HFF-Myc (cell line): ENCODE measurements at places on chromosomes 1 and 21.
A peak's percentile ranks its signal among the peaks of the same experiment; 100 is the strongest.

DNA sequence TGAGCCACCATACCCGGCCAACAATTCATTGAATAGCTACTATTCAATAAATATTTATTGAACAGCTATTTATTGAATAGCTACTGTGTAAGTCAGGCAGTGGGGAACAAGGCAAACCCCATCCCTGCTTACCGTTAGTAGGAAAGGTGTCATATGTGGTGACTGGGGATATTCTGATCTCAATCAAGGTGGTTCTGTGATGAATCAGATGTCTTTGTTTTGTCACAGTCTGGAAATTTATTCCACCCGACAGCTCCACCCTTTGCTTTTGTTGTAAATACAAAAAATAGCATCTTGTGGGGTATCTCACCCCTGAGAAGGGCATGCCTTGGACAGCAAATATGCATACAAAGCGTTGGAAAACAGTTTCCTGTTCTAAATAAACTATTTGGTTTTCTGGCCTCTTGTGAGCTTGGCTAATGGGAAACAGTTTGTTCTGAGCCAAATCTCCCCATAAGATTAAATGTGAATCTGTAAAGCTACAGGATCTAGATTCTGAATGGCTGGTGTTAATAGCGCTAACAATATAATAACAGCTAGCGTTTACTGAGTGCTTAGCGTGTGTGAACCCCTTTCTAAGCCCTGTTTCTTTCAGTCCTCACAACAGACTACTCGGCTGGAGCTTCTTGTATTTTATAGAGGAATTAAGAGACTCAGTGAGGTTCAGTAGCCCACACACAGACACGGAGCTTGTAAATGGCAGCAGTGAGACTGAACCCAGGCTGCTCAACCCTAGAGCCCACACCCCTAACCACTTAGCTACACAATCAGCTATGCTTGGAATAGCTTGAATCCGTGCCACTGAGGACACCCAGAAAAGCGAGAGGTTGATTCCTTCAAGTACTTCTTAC is 5.5 kb downstream of the PDPN start:
- DNase-seq, result no peak

GRCh38 chr1:57204091-57204490 is 219.8 kb downstream of the DAB1 start:
- DNase-seq, result no peak

DNA sequence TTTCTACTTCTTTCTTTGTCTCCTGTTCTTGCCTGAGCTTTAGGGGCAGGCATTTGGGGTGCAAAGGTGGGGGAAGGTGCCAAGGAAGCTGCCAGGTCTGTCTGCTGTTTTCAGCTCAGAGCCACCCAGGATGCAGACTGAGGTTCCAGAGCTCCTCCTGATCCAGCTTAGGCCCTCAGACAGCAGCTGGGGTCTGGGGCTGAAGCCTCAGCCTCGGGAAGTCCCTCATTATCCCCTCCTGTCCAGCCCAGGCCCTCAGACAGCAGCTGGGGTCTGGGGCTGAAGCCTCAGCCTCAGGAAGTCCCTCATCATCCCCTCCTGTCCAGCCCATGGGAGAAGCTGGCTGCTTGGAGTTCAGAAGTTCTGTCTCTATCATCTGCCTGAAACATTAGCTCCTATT is 257.7 kb upstream of the CSF3R start:
- no peak for DNase-seq

DNA sequence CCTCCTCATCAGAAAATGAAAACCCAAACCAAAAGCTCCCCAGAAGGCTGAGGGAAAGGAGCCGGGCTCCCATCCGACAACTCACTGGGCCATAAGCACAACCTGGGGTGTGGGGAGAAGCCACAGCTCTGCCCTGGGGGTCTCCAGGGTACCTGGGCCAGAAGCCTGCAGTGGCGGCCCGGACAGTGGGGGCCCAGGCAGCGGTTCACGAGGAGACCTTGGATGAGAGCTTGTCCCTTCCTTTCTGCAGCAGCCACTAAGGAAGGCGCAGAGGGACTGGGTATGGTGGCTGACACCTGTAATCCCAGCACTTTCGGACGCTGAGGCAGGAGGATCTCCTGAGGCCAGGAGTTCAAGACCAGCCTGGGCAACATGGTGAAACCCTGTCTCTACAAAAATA is 17.5 kb upstream of the TRAPPC10 start:
- no peak for DNase-seq

- DNase-seq, result peak; percentile 40
These were observed 614.3 kb downstream of the NCAM2 start for GRCh38 chr21:21612466-21612865.

DNA sequence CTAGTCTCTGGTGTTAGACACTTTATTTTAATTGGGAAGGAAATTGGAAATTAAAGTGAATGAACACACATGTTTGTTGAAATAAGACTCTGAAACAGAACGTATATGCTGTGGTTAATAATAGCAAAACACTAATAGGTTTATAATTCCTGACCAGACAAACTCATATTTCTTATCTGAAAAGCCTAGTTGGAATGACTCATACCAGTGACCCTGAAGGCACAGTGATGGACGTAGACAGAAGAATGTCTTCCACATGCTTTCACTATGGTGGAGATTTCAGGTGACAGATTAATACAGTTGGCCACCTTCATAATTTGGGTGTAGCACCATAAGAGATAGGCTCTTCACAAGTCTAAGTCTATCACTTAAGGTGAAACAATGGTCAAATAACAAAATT is 83.0 kb upstream of the COL11A1 start:
- DNase-seq, result no peak

DNA sequence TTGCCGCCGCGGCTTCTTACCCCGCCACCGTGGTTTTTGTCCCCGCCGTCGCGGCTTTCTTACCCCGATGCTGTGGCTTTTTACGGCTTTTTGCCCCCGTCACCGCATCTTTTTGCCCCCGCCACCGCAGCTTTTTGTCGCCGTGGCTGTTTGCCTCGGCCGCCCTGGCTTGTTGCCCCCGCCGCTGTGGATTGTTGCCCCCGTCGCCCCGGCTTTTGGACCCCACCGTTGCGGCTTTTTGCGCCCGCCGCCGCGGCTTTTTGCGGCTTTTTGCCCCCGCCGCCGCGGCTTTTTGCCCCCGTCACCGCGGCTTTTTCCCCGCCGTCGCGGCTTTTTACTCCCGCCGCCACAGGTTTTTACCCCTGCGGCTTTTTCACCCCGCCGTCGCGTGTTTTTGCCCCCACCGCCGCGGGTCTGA is 3934.3 kb downstream of the SRGAP2C start:
- no peak for DNase-seq

GRCh38 chr1:205497351-205497750 is 7.1 kb upstream of the CDK18 start:
- DNase-seq, result no peak

DNA sequence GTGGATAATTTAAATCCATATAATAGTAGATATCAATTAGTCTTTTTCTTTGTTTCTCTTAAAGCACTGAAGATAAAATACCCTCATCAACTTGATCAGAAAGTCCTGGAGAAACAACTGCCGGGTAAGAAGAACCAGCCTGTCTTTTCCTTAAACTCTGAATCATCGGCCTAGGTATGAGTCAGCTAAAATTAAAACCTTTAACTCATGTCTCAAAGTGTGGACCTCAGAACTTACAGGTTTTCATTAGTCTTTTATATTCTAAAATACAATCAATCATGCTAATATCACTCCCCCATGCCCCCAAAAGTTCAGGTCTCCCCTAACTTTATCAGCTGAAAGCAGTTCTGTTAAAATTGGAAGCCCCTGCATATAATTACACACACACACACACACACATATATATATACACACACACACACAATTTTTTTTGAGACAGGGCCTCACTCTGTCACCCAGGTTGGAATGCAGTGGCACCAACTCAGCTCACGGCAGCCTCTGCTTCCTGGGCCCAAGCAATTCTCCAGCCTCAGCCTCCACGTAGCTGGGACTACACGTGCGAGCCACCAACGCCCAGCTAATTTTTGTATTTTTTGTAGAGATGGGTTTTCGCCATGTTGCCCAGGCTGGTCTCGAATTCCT is 61.3 kb downstream of the B3GALNT2 start:
- peak; percentile 27 for DNase-seq

- DNase-seq, result no peak
These were observed 27.0 kb upstream of the SLC16A1 start for GRCh38 chr1:112982853-112983536.

GRCh38 chr1:100714599-100714998 is 4.9 kb upstream of the VCAM1 start:
- no peak for DNase-seq

GRCh38 chr1:54716299-54717047 is 812 bp downstream of the TTC4 start:
- no peak for DNase-seq

DNA sequence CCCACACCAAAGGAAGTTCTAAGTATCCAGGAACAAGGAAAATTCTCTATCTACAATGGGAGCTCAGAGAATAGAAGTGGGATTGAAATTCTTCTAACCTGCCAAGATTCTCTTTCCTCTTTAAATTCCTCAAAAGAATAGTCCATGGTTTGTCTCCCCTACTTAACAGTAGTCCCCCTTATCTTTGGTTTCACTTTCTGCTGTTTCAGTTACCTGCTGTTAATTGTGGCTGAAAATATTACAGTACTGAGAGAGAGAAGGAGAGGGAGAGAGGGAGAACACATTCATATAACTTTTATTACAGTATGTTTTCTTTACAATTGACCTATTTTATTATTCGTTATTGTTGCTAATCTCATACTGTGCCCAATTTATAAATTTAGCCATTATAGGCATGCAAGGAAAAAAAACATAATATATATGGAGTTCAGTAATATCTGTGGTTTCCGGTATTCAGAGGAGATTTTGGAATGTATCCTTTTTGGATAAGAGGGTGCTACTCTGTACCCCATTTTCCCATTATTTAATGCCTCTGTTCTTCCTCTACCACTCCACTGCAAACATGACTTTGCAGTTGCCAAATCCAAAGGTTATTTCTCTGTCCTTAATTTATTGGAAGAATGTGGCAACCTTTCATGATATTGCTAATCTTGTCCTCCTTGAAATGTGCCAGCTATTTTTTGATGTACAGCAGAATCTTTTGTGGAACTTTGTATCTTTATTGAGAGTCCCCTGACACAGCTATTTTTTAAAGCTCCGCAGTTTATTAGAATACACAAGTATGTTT is 68.0 kb downstream of the USP25 start:
- DNase-seq, result no peak

GRCh38 chr1:48940354-48940753 is 163.7 kb upstream of the BEND5 start:
- DNase-seq, result no peak

DNA sequence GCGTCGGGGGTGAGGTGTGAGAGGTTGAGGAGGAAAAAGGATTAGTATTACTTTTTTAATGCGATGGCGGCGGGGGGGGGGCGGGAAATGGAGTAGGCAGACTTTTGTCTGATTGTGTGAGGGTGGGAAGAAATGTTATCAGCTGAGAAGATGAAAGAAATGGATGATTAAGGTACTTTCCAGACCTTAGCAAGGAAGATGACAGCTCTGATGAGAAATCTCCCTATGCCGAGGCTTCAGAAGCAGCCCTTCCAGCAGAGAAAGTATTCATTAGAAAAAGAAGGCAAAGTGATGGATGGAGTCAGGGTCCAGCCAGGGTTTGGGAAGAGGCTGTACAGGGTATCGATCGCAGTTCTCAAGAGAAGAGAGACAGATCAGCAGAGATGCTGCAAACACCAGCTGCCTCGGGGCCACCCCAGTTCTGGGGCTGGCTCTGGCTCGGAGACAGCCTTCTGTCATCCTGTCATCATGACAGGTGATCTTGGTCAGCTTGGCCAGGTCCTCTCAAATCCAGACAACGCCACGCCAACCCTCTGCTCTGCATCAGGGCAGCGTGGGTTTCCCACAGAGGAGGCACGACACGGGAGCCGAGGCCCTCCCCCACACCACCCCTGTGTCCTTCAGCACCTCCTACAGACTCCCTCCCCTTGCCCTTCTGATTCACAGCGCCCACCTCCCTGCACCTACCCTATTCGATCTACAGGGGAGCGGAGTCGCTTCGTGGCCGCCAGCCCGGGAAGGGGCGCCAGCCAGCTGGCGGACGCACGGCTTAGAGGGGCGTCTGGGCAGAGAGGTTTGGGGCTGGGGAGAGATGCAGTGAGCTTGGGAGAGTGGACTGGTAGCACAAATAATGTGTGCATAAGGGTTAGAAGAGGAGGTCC is 674 bp upstream of the ATXN7L2 start:
- DNase-seq, result no peak

GRCh38 chr1:96361271-96361856 is 360.2 kb upstream of the PTBP2 start:
- DNase-seq, result no peak

- no peak for DNase-seq
These were observed 51.7 kb upstream of the TARBP1 start for GRCh38 chr1:234530672-234531071.

DNA sequence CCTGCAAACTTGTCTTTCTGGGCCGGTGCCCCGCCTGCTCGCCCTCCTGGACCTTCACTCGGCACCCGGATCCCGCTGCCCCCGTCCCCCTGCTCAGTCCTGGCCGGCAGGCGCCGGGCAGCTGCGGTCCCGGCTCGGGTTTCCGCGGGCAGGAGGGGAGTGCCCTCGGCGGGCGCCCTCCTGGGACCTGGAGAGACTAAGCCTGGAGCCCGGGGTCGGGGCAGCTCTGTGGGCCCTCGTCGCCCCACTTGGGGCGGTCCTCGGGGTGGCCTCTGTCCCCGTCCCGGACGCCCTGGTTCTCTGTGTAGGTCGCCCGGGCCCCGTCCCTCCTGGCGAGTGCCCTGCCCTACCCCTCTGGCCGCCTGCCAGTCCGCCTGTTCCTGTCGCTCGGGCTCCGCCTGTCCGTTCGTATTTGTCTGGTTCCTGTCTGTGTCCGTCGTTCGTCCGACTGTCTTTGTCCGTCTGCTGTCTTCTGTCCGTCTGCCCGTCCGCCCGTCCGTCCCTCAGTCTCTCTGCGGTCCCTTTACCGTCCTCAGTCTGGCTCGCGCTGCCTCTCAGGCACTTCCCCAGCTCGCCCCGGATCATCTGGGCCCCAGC is 490 bp downstream of the SERINC2 start:
- DNase-seq, result no peak

DNA sequence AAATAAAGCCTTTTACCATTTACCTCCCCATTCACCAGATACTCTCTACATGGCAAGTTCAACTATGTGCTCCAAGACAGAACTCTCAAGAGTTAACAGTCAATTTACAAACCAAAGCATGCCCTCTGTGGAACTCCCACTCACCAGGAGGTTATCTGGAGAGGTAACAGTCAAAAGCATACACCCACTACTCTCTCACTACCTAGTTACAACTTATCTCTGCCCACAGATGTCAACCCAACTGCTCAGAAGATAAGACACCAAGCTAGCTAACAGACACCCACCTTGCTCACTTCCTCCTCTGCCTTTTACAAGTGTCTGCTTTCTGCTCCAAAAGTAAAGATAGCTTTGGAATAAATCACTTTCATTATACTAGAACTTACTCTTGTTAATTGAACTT is 131.0 kb downstream of the TRIM33 start:
- no peak for DNase-seq

DNA sequence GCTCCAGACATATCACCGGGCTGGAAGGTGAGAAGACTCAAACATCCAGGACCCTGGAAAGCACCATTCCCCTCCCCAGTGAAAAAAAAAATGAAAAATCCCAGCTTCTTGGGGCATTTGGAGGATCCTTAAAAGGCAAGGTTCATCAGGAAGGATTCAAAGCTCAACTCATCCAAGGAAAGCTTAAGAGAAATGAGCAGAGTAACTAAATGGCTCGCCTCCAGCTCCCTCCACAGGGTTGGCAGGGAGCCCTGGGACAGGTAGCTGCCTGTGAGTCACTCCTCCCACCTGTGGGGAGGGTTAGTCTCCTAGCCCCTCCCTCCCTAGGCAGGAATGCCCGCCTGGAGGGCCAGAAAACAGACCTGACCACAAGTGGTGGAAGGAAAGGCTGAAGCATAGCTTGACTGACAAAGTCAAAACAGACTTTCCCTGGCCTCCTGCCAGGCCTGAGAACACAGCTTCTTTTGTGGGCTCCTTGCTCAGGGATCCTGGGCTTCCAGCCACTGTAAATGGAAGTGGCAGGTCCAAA is 712 bp upstream of the LAMB3 start:
- no peak for DNase-seq
